ENCODE measurements at places on chromosomes 6 and 20.

DNA sequence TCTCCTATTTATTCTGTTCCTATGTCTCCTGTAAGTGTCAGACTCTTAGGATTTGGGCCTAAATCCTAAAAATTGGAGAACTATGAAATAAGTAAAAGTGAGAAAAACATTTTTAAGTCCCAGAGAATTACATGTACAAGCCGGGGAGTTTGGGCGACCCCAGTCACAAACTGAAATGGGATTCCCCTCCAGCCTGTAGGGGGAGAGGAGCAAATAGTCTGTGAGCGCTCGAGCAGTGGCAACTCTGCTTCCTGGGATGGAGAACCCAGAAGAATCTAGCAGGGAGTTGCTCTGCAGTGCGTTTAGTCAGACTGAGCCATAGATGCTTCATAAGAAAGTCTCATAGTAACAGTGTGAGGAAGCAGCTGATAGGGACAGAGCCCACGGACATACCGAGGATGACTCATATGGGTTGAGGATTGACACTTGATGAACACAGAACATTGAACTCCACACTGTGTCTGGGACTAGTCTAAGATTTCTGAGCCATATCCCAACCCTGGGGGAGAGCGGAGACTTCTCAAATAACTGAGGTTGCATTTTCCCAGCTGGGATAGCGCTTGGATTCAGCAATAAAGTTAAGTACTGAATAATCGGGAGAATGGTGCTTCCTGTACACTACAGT, 437.2 kb downstream of the BCKDHB start:
- DNase-seq, result no peak

GRCh38 chr6:153162646-153163045, 31.6 kb upstream of the RGS17 start:
- no peak for DNase-seq

GRCh38 chr6:31829633-31830283, 2.2 kb downstream of the HSPA1B start:
- DNase-seq, result peak; percentile 72

- DNase-seq, result peak; percentile 75
These were observed 21.8 kb upstream of the UFL1 start for GRCh38 chr6:96499781-96500180.

DNA sequence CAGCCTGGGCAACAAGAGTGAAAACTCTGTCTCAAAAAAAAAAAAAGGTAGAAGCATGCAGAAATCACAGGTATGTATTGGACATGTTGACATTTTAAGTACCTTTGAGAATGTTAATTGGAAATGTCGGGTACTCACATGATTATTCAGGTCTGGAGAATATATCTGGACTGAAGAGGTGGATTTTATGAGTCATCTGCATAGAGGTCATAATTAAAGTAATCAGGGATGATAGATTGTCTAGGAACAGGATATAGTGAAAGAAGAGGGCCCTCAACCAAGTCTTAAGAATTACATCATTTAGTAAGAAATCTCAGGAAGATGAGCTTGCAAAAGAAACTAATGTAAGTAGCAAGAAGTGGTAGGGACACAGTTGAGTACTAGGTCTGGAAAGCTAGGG, 212.5 kb downstream of the UTRN start:
- no peak for DNase-seq

DNA sequence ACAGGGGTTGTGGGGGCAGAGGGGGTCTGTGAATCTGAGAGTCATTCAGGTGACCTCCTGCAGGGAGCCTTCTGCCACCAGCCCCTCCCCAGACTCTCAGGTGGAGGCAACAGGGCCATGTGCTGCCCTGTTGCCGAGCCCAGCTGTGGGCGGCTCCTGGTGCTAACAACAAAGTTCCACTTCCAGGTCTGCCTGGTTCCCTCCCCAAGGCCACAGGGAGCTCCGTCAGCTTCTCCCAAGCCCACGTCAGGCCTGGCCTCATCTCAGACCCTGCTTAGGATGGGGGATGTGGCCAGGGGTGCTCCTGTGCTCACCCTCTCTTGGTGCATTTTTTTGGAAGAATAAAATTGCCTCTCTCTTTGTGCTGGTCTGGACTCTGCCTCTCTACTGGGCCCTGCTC, 10.7 kb downstream of the GTSF1L start:
- DNase-seq, result no peak

- DNase-seq, result no peak
These were observed 181.7 kb downstream of the WDR27 start for GRCh38 chr6:169520104-169520503.

DNA sequence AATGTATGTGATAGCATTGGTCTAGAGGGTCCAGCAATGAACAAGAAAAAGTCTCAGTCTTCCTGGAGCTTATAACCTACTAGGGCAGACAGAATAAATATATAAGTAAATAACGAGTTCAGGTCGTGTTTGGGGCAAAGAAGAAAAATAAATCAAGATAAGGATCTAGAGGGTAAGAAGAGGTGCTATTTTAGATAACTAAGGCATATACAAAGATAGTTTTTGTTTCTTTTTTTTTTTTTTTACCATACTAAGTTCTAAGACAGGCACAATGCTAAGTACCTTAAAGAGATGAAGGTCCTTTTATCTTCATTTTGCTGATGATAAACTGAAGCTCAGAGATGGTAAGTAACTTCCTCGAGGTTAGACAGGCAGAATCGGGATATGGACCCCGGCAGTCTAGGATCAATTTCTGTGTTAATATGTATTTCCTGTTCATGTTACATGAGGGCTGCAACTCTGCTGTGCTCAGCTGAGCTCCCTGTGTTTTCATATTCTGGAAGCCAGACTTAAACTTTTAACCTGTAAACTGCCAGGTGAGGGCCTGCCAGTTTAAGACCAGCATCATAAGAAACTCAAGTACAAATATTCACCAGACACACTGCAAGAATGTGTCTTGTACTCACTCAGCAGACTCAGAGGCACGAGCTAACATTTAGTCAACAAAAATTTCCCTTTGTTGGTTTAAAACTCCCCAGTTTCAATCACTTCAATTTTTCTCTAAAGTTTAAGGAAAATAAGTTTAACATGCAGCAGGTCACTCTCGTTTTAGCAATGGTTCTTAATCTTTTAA, 23.3 kb downstream of the SESN1 start:
- peak; percentile 51 for DNase-seq

DNA sequence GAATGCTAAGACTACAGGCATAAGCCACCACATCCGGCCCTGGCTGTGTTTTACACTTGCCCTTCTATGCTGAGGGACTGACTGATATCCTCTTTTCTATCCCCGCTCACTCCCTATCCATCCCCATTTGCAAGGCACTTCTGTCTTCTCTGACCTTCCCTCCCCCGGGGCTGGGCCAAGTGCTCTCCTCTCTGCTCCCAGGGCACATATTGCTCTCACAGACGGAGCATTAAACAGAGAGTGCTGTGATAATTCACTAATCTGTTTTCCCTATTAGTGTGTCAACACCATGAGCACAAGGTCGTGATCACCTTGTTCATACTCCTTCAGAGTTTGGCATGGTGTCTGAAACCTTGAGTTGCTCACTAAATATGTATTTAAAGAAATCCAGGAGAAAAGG, 9.0 kb upstream of the SLC2A12 start:
- no peak for DNase-seq

- no peak for DNase-seq
These were observed 179.8 kb upstream of the BMP5 start for GRCh38 chr6:56055081-56055704.

- no peak for DNase-seq
These were observed 27.0 kb downstream of the FITM2 start for GRCh38 chr20:44284032-44284431.

DNA sequence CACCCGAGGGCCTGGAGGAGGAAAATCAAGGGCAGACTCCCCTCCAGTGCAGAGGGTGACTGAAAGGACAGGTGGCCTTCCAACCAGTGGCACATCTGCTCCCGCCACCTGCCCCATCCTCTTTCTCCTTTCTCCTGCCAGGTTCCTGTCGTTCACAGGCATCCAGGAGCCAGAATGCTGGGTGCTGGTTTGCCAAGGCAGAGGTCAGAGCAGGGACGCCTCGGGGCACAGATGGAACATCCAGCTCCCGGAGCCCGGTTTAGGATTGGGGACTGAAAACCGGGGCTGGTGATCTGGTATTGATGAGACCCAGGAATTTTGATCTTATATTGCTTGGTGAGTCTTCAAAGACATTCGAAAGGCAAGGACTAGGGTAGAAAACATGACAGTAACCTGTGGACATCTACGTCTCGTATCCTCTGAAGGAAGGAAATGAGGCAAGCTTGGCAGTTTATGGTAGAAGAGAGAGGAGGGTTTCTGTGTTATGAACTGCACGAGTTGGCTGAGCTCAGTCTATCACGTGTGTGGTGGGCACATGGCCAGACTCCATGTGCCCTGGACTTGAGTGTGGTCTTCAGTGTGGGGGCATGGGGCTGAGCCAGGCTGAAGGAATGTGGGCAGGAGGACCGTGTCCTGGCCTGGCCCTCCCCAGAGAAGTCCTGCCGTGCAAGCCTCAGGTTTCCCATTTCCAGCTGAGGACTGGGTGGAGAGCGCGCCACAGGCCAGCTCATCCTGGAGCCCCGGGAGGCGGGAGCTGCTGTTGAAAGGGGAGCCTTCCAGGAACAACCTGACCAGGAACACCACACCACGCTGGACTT, 74.2 kb downstream of the IRF4 start:
- peak; percentile 53 for DNase-seq

GRCh38 chr20:38543014-38543906, 37.7 kb upstream of the ADIG start:
- DNase-seq, result no peak

GRCh38 chr6:37557645-37558114, 58.0 kb upstream of the CCDC167 start:
- no peak for DNase-seq

DNA sequence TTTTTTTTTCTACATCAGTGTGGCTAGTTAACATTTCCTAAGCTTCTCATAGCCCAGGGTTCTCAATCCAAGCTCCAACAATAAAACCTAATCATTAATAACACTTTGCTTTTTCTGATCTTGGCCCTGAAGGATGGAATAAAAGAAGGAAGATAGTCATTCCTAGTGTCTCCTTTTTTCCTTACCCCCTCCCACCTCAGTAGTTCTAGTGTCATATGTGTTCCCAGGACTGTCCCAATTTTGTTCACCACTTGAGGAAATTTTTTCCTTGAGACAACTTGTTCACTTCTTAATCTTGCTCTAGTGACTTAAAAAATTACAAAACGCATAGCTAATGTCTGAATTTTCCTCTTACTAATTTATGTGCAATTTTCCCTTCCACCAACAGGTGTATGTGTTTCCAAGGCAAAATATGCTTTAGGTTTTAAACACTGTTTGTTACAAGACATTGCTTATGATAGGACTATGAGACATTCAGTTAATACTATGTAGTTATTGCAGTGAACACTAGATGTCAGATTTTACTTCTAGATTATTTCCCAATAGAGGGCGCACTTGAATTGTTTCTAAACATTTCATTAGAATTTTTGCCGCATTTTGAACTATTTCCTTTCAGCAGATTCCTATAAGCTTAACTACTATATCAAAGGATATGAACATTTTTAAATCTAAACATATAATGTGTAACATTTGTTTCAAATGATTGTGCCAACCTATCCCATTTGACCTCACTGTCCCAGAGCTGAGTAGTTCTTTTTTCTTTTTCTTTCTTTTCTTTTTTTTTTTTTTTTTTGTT, 18.5 kb upstream of the C6orf141 start:
- DNase-seq, result no peak

DNA sequence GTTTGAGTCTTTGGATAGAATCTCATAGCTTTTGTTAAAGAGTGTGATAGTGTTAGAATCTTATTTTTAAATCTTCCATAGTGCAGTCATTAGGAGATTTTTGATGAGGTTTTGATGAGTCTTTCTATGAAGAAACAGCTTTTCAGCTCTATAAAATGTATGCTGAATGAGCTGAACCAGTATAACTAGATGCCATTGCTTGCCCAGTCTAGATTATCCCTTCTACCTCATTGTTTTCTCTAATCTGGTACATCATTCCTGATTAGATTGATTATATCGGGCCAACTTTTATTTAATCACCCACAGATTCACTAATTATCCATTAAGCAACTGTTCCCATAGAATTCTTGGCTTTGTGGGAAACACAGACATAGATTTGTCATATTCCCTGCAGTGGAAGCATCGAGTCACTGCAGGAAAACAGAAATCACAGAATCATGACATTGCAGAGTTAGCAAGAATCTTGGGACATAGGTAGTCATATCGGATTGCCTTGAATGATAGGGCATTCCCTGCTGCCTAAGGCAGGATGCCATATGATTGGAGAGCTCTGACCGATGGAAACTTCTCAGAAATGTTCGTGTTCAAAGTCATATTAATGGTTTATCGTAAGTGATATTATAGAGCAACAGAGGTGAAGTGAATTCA, 882.7 kb upstream of the FLRT3 start:
- DNase-seq, result no peak

DNA sequence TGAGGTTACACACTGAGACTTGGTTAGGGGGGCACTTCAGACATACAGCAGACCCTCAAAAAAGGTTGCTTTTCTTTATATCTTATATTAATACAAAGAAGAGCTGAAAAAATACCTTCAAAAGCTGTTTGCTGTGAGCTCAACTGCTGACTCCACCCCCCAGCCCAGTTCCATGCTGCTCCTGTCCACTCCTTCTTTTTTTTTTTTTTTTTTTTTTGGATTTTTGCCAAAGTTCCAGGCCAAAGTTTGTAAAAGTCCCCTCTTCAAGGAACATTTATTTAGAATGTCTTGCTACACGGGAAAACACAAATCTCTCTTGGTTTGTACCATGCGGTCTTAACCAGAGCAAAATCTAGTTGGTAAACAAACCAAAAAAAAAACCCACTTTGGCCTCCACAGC, 85.3 kb upstream of the AKAP12 start:
- DNase-seq, result no peak

DNA sequence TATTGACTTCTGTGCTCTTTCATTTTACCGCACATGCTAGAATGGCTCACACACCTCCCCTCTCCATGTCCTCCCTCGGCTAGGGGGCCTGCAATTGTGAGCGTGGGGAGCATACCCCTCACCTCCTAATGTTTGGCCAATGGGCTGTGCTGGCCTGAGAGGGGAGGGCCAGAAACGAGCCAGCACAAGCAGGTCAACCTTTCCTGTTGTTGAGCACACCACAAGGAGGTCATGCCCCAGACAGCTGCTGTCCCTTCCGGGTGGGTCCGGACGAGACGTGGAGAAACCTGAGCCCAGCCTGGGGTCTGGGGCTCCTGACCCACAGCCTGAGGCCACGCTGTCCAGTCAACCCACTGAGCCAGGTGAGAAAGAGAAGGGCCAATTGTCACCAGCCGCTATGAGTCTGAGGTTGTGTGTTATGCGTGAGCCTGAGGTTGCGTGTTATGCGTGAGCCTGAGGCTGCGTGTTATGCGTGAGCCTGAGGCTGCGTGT, 77.4 kb downstream of the TTLL2 start:
- peak; percentile 22 for DNase-seq

- no peak for DNase-seq
These were observed 3.2 kb downstream of the SULF2 start for GRCh38 chr20:47782076-47782475.

Data from activated CD4-positive, alpha-beta T cell treated with anti-CD3 and anti-CD28 coated beads, Interleukin-2, amount 10 ng/mL, durations not matched to agents 24 days and 14 days (primary cell).